ENCODE measurements at places on chromosomes 16 and 17.

DNA sequence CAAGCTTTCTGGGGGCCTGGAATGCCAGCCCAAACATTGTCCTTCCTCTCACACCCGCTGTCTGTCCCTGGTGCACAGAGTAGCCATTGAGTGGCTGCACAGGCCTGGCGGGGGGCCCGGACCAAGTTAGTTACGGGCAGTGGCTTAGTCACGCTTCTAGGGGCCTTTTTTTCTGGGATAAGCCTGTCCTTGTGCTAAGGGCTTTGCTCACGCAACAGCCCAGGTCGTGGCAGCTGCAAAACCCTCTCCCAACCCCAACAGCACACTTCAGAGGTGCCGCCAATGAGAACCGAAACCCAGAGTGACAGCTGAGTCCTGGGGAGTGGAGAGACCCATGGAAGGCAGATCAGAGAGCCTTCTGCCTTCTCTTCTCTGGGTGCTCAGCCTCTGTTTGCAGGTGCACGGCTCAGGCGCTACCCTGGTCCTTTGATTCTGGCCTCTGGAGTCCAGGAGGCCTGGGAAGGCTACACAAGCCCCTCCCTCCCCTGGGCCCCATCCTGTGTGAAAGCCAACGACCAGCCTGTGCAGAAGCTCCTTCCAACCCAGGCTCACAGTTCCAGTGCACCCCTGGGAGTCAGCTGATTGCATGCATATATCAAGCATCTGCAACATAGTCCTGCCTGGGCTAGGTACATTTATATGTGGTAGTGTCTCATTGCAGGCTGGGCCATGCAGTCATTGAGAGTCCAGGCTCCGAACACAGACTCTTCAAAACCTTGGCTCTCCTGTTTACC lies 9.1 kb downstream of the WSCD1 start:
- DNase-seq: no peak

- DNase-seq: no peak
Measured at GRCh38 chr16:27103954-27104353, 37.2 kb downstream of the C16orf82 start.

GRCh38 chr16:62041401-62041800 lies 5.2 kb upstream of the CDH8 start:
- no peak for DNase-seq

DNA sequence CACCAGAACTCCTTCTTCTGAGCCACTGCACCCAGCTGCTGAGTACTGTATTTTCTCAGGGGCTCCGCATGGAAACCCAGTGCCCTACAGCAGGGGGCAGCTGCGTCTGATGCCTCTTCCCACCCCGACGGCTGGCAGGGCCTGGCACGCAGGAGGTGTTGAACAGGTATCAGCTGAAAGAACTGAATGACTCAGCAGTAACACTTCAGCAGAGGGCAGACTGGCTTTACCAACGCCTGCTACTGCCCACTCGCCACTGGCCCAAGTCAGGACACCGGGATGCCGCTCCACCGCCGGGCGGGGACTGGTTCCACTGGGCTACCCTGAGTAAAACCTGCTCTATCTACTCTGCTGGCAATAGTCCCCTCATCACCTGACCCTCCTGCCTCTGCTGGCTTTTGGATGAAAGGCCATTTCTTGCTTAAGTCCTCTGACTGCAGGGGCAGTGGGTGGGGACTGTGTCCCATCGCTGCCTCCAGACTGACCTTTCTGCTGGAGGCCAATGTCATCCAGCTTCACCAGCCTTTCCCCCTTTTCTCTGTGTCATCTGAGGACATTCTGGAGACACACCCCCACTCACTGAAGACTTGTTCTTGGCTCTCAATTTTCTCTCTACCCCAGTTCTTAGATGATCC lies 100.4 kb upstream of the FA2H start:
- no peak for DNase-seq

DNA sequence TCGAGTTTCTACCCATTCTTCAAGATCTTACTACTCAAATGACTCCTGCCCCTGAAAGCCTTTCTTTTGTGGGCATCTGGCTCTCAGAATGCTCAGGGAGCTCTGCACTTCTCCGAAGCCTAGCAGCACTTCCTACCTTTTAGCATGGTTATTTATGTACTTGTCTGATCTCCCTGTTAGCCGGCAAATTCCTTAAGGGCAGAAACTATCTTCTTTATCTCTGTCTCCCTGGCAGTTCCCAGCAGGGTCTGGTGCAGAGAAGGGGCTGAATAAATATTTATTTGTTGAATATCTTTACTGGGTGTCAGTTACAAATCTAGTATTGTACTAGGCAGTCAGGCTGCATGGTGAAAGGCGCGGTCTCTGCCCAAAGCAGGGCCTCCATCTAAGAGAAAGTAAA lies 30.7 kb downstream of the TMEM132E start:
- no peak for DNase-seq

DNA sequence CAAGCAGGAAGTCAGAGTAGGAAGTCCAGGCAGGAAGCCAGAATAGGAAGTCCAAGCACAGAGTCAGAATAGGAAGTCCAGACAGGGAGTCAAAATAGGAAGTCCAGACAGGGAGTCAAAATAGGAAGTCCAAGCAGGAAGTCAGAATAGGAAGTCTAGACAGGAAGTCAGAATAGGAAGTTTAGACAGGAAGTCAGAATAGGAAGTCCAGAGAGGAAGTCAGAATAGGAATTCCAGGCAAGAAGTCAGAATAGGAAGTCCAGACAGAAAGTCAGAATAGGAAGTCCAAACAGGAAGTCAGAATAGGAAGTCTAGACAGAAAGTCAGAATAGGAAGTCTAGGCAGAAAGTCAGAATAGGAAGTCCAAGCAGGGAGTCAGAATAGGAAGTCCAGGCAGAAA lies 105.3 kb upstream of the C16orf82 start:
- no peak for DNase-seq

DNA sequence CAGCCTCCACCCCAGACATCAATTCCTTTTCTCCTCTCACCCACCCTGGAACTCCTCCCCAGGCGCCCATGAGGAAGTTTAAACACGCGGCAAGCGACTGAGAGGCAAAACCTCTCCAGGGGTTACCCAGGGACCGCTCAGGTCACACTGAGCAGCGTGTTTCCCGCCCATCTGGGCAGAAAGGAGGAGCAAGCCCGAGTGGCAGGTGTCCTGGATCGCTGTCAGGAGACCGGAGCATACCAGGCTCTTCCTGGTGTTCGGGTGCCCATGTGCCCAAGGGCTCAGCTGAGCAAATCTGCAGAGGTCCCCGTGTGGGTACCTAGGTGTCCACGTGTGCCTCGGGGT lies 491 bp downstream of the SLC25A19 start:
- DNase-seq: peak; percentile 16

DNA sequence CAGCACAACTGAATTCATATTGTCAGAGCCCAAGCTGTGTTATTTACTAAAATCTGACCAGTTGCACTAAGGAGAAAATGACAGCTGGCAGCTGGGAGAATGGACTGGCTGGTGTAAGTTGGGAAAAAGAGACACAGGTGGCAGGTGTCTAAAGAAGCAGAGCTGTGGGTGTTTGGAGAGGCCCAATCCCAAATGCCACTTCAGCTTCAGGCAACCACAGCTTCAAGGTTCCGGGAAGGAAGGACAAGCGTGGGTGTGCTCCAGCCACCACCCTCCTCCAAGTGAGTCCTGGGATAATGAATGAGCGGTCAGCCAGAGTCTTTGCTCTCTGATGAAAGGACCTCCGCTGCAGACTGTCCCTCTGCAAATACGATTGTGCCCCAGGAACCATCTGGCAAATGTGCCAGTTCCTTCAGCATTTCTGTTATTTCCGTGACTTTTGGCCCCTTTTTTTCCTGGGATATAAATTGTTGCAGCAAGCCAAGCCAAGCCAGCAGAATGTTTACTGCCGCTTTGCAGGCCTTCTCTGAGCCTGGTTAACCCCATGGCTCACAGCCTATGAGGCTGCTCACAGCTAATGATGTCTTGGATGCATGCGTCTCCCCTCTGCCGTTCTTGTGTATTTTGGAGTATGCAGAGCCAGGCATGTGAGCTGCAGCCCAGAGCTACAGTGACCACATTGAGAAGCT lies 9.5 kb upstream of the RHBDL3 start:
- DNase-seq: no peak

DNA sequence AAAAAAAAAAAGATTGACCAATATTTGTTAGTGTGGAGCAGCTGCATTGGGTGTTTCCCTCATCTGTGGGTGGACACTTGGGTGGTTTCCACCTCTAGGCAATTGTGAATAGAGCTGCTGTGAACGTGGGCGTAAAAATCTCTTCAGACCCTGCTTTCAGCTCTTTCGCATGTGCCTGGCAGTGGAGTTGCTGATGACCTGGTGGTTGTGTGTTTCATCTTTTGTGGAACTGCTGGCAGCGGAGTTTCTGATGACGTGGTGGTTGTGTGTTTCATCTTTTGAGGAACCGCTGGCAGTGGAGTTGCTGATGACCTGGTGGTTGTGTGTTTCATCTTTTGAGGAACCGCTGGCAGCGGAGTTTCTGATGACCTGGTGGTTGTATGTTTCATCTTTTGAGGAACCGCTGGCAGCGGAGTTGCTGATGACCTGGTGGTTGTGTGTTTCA lies 21.4 kb downstream of the ZC3H18 start:
- no peak for DNase-seq

DNA sequence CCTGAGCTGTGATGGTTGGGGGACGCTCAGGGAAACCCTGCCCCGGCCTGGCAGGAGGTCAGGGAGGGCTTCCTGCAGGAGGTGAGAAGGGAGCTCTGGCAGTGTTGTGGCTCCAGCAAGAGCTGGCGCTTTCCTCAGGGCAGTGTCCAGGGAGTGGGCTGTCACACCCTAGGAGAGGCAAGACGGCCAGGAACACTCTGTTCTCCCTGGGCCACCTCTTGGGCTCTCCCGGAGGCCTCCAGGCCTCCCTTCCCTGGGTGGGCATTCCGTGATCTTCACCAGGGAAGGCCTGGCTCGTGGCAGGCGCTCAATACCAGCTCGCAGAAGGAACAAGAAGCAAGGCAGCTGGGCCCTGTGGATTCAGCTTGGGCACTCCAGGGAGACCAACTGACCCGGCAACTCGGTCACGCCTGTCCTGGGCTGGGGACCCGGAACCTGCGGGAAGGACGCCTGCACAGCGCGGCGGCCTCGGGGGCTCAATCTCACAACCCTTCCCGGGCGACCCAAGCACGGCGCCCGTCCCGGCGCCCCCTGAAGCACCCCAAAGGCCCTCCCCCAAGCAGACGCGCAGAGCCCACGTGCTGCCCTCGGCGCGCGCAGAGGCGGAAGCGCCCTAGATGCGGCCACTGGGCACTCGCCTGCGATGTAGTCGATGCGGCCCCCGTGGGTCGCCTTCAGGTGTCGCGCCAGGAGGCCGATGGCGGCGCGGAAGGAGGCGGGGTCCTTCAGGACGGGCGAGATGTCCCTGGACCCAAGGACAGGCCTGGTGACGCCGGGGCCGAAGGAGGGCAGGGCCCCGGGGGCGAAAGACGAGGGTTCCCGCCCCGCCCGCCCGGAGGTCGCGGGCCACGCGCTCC lies 588 bp downstream of the APRT start:
- DNase-seq: peak; percentile 44

DNA sequence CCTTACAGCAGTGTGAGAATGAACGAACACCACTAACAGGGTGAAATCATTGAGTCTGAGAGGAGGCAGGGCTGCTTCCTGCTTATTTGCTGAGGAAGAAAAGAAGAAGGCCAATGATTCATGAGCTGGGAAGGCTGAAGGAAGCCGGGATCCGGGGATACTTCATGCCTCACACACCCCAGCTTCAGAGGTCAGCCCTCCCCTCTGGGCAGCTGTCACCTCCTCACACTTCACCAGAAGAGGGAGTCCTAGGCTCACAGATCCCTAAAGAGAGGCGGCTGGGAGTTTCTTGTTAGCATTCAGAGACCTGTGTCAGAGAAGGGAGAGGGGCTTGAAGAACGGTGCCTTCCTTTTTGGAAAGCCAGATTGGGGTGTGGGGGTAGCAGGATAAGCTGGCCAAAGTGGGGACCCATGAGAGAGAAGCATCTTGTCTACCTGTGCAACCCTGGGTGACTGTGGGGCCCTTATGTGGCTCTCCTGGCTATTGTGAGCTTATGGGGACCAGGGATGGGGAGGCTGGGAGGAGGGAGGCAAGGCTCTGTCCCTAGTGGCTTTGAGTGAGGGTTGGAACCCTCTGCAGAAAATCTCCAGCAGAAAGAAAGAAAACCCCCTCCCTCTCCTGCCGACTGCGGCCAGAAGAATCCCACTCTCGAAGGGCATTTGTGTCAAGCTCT lies 94.6 kb downstream of the RGS9 start:
- peak; percentile 16 for DNase-seq

GRCh38 chr17:40588552-40588951 lies 23.3 kb upstream of the CCR7 start:
- DNase-seq: no peak

Measured in activated CD8-positive, alpha-beta memory T cell treated with anti-CD3 and anti-CD28 coated beads for 4 hours (primary cell).